Pulmonary artery endothelial cell (primary cell): ENCODE measurements at places on chromosomes 11 and 22.

DNA sequence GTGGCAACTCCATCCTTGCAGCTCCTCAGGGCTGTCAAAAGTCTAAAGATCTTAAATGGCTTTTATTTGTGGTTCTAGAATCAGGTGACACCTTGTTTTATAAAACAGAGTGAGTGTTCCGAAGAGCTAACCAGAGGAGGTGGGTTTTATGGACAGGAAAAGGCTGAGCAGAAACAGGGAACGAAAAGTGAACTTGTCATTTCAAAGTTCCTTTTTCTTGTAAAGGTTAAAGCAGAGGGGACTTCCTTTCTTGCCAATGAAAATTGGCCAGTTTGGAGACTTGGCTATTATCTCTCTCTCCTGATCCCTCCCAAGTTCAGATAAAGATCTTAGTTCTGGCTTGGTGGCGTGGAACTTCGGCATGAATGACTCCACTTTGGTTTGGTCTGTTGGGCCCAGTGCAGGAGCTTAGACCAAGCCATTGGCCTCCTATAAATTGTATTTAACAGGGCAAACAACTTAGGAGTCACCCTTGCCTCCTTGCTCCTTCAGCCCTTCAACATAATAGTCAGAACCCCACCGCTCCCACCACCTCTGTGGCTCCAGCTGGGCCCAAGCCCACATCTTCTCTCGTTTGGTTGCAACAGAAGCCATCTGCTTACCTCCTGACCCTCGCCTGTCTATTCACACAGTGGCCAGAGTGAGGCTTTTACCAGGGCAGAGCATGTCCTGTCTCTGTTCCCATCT, 102.4 kb upstream of the THY1 start:
- no peak for DNase-seq

DNA sequence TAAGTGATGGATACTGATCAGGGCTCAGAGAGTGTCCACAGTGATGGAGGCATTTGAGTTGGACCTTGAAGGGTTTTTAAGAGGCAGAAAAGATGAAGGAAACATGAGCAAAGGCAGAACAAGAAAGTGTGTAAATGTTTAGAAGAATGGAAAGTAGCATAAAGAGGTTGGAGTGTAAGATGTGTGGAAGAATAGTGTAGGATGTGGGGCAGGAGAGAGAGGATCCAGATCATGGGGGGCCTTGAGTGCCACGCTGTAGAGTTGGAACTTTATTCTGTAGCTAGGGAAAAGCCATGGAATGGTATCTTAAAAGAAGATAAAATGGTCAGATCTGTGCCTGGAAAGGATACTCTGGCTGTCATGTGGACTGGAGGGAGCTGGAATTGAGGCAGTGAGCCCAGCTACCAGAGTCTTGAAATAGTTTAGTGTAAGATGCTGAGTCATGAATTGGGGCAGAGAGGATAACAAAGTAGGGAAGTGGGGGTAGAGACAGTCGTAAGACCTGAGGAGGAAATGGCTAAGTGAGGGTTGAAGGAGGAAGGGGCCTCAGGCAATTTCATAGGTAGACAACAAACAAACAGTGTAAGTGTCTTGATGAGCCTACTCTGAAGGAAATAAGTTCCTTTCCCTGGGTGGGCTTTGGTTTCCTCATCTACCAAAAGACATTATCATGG, 6.7 kb downstream of the KCNE3 start:
- DNase-seq: no peak

DNA sequence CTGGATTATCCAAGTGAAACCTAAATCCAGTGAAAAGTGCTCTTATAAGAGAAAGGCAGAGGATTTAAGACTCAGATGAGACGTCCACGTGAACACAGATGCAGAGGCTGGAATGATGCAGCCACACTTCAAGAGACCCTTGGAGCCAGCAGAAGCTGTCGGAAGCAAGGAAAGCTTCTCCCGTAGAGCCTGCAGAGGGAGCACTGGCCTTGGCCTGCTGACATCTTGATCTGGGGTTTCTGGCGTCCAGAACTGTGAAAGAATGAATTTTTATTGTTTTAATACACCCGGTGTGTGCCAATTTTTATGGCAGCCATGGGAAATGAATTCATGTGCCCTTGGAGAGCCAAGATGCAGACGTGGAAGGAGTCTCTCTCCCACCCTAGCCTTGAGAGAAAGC, 407.0 kb upstream of the B3GAT1 start:
- no peak for DNase-seq

GRCh38 chr11:17760102-17761029, 25.8 kb downstream of the KCNC1 start:
- peak; percentile 4 for DNase-seq

DNA sequence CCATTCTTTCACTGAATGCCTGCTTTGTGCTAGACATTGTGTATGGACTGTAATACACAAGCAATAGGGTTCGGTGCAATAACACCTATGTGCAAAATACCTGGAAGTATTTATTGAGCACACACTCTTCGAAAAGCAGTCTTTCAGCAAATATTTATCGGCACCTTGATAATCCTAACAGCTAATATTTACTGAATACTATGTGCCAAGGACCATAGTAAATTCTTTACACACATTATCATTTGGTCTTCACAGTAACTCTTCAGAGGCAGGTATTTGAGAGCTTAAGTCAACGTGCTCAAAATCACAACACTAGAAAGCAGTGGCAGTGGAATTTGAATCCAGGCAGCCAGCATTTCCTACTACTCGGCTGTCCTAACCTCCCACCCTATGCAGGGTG, 2.2 kb downstream of the B3GNT6 start:
- no peak for DNase-seq

DNA sequence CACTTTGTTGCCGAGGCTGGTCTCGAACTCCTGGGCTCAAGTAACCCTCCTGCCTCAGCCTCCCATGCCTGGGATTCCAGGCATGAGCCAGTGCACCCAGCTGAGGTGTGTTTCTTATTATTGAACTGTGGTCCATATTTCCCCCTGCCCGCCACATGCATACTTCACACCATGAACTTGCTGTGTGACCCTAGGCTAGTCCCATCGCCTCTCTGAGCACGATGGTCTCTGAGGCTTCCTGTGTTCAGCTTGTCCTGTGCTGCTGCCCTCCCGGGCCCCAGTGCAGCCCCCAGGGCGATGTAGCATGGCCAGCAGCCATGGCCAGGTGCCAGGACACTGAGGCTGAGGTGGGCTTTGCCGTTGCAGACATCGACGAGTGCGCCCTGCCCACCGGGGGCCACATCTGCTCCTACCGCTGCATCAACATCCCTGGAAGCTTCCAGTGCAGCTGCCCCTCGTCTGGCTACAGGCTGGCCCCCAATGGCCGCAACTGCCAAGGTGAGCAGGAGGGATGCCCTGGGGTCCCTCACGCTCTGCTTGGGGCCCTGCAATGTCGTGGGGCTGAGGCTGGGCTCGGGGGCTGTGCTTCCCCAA, 45.7 kb downstream of the FBLN1 start:
- DNase-seq: no peak

DNA sequence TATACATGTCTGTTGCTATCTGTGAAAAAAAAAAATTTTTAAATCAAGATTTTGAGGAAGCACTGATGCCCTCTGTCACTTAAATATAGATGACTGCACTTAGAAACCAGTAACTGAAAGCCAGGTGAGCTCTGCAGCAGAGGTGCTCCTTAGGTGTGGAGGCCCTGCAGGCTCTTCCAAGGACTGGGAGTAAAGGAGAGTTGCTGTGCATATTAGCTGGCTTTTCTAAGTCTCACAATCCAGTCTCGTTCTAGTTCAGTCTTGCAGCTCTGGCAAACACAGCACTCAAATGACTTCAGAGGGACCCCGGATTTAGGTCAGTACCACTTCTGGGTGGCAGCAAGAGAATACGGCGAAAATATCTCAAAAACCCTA, 61.0 kb downstream of the LARGE2 start:
- DNase-seq: no peak

DNA sequence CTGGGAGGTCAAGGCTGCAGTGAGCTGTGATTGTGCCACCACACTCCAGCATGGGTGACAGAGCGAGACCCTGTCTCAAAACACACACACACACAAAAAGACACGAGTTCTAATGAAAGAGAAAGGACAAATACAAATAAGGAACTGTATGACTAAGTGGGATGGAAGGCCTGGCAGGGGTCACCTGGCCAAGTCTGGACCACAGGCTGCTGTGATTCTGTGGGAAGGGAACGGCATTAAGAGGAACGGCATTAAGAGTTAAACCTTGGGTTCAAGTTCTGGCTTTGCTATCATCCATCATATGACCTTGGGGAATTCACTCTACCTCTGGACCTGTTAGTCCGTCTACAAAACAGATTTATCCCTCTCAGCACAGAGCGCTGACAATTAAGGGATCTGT, 47.7 kb downstream of the LRFN4 start:
- no peak for DNase-seq

DNA sequence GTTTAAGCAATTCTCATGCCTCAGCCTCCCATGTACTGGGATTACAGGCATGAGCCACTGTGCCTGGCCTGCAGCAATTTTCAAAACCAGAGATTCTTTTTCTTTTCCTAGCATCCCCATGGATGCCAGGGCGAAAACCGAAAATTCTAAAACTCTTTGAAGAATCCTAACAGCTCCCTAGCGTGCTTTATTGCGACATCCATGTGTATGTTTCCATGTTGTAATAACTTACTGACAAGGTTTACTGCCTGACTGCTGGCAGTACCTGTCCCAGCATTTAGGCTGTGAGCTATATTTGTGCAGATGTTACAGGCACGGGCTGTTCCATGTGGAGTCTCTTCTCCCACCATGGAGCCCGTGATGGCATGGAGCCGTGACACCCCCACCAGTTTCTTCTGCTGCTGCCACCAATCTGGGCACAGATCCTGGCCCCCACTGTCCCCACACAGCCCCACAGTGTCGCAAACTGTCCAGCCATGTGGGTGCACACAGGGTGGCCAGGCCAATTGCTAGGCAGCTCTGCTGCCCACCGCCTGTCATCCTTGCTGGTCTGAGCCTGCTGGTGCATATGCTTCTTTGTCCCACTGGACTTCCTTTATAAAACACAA, 7.1 kb upstream of the TAB1 start:
- DNase-seq: no peak

DNA sequence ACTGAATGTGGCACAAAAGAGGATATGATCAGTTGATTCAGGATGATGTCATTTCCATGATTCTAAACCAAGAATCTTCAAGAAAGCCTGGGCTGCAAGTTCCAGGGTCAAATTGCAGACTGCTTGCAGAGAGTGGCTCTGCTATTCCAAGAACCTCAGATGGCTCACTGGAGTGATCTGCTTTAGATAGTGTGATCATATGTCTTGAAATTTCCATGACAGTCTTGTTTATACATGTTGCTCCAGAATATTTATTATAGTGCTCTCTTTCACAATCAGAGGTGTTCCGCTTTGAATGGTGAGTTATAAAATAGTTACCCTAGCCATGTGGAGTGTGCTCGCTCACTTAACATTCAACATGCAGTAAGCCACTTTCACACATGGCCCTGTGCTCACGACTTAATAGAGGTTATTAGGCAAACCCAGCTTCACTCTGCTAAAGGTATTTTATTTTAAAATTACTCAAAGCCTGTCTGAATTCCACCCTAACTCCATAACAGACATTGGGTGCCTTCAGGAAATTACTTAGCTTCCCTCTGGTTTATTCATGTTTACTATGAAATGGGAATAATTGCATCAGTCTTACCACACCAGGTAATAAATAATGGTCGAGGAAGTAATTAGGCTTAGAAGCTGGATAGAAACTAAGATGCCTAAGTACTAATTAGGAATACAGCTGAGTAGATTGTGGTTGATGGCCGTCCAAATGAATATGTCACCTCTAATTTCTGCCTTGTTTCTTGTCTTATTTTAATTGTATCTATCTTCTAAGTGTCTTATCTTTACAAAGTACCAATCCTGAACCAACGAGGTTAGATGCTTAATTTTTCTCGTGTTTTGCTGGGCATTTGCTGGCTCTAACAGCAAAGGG, 187.9 kb downstream of the ETS1 start:
- no peak for DNase-seq

- DNase-seq: no peak
These were observed 893 bp downstream of the SLC36A4 start for GRCh38 chr11:93196816-93197379.

GRCh38 chr22:48057116-48057835, 1294.8 kb downstream of the TBC1D22A start:
- no peak for DNase-seq

GRCh38 chr11:76885390-76886097, 24.8 kb downstream of the ACER3 start:
- peak; percentile 83 for DNase-seq

DNA sequence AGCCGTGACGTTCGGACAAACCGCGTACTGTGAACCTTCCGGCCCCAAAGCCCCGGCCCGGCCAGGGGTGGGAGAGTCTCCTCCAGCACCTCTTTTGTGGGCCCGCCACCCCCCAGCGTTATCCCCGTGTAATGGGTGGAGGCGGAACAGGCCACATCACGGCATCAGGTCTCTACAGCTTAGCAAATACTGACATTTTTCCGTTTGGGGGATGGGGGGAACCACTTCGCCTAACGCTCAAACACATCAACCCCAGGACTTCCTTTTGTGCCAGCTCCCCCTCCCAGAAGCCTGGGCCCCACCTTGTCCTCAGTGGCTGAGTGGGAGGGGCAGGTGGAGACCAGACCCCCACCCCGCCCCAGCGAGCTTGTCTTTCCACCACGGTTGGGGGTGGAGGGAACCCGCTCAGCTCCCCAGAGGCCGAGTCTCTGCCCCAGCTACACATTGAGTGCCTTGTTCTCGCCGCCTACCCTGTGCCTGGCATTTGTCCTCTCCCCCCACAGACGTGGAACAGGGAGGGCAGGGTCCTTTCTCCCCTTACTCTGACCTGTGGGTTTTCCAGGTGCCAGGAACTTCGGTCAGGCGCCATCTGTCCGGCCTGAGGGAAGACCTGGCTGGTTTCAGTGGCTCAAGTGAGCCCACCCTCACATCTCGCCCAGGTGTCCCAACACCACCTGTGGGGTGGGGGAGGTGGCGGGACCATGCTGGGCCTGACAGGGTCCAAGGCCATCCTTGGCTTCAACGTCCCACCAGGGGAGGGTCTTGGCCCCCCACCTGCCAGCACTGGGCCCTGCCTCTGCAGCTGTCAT, 29.6 kb downstream of the SBF1 start:
- DNase-seq: no peak

- no peak for DNase-seq
These were observed 27.1 kb downstream of the MRPL48 start for GRCh38 chr11:73814812-73815211.

GRCh38 chr11:63242089-63242781, 1.2 kb downstream of the SLC22A25 start:
- no peak for DNase-seq

- peak; percentile 79 for DNase-seq
These were observed 33.5 kb downstream of the NFRKB start for GRCh38 chr11:129861702-129862522.

- DNase-seq: no peak
These were observed 873 bp downstream of the OTOG start for GRCh38 chr11:17547932-17548331.

GRCh38 chr11:77082838-77083565, 16.2 kb downstream of the CAPN5 start:
- DNase-seq: peak; percentile 24

- DNase-seq: no peak
These were observed 151.1 kb downstream of the C11orf91 start for GRCh38 chr11:33549483-33549882.

DNA sequence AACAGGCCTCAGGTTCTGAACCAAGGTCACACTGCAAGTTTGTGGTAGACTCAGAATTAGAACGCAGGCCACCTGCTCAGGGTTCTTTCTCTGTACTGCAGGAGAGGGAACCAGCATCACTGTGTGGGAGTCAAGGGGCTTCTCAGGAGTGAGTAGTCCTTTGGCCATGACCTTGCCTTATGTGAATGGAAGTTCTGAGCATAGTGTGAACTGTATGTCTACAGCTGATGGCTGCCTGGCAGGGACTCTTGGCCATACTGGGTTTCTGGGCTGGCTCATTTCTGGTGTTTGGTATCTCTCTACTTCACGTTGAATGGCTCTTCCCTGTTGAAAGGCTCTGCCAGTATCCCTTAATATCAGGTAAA, 40.1 kb upstream of the TUB start:
- DNase-seq: no peak
